ENCODE measurements at places on chromosomes 7 and 10.

DNA sequence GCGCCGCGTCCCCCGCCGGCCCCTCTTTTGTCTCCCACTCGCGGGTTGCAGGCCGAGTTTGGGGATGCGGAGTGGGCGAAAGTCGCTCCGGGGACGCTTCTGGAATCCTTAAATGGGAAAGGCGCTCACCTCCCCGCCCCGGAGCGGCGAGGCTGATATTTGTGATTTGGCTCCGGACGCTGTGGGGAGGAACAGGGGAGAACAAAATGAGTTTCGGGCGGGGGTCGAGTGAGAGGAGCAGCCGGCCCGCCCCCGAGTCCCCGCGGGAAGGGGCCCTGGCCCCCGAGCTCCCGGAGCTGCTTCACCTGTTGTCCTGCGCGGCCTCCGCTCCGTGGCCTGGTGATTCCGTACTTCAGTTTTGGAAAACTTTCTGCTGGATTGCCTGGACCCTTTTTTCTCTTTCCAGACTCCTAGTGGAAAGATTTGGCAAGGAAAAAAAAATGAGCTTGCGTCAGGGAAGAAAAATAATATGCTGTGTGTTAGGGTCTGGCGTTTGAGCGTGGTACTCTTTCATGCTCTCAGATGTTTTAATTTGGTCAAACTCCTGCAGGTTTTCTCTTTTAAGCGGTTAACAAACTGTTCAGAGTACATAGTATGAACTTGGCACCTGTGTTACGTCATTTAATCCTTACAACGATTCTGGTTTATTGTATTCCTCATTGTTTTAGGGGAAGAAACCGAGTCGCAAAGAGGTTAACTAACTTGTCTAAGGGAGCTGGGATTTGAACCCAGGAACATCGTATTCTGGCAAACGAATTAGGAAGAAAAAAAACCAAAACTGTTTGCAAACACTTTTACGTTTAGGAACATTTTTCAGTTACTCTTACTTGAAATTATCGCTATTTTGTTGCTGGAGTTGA is 924 bp downstream of the BMPR1A start:
- DNase-seq, result peak; percentile 3

GRCh38 chr7:85054306-85054705 is 132.6 kb downstream of the SEMA3D start:
- DNase-seq, result no peak

DNA sequence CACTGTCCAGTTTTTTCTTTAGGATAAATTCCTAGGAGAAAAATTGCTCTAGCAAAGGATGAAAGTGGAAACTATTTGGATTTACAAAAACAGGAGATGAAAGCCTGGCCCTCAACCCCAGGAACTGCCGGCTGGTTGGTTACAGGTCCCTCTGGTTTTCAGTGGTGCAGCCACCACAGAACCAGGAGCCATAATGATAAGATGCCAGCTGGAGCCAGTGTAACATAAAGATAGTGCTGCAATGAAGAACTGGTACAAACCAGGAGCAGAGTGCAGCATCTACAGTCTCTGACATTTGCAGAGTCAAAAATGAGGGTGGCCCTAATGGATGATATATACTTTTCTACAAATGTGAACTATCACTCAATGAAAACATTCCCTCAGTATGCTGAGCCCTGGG is 20.4 kb upstream of the NUP42 start:
- DNase-seq, result no peak

DNA sequence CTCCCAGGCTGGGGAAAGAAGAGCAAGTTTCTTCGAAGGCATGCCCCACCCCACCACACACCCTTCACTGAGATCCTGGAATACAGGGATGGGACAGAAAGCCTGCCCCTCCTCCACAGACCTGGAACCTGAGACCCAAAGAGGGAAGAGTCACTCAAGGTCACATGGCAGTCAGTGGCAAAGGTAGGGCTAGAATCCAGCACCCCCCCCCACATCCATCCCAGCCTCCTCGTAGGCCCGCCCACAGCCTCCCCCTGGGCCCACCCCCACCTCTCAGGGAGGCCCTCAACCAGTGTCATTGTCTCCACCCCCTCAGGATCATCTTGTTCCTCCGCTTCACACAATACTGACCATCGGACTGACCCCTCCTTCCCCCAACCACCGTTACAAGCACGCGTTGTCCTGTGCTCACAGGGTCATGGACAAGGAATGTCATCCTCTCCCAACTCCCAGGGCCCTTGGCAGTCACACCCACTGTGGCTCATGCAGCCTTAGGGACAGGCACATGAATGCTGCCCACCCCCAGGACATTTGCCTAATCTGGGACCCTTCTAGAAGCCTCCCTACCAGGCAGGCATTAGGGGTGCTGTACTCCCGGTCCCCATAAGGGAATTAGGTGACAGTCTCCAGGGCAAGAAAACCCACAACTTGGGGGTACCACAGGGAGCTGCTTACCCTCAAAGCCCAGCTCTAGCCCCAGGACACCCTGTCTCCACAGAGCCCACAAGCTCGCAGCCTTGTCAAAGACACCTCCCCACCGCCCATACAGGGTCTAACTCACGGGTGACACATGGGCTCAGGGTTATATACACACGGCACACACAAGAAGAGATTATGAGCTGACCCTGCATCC is 1.4 kb downstream of the KCNH2 start:
- no peak for DNase-seq

GRCh38 chr10:79048639-79049550 is 19.9 kb upstream of the ZMIZ1 start:
- no peak for DNase-seq

DNA sequence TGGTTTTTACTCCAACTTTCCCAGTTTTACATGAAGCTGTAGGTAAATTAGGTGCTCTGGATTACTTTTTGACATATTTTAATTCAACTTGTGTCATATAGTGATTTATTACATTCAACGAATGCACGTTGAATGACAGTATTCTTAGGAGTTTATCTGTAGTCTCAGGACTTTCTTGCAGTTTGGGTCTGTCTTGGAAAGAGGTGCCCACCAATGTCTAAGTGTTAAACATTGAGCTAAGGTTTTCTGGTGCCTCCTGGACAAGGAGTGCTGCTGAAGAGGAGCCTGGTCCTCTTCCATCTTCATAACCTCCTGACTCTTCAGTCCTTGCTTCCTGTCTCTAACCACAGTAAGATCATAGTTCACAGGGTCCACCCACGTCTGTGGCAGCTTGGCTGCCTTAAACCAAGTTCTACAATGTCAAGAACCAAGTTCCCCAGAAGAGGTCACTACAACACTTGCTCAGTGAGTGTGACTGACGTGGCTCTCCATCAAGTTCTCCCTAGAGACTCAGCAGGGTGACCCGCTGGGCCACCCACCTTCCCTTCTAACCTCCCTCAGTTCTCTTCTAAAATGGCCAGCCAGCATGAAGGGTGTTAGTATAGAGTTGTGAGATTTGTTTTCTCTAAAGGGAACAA is 6.1 kb downstream of the NPY start:
- DNase-seq, result no peak

- no peak for DNase-seq
These were observed 5.3 kb downstream of the KMT2E start for GRCh38 chr7:105019269-105019668.

GRCh38 chr7:47786557-47787248 is 161.6 kb downstream of the PKD1L1 start:
- DNase-seq, result no peak

DNA sequence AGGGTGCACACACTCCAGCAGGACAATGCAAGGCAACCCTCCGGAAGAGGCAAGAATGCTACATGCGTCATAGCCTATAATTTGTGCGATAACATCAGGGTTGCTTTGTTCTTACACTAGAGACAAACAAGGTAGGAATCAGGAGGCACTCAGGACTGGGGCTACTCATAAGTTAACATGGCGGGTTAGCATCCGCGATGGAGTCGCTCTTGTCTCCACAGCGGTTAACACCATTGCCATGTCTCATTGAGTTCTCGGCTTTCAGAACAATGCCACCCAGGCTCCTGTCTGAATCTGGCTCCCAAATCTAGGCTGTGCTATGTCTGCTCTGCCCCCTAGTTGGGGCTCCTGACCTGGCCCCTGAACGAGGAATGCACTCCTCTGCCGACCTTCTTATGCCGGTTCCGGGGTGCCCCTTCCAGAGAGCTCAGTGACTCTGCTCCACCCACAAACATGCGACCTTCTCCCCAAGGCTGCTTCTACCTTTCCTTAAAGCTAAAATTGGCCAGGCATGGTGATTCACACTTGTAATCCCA is 24.9 kb upstream of the SLF2 start:
- no peak for DNase-seq

- no peak for DNase-seq
These were observed 85.1 kb downstream of the WASHC2A start for GRCh38 chr10:50152792-50153272.

All from caudate nucleus (tissue), 63 donors.